ENCODE measurements at places on chromosomes 2 and 18. TPM values are rescaled to one million over a fixed set of nuclear protein-coding genes. Genes with fewer than 3 reads are reported as not detected.

The NOSTRIN gene
- 70.0 TPM for total RNA-seq

The NABP1 gene
- 50.2 TPM for total RNA-seq

DNA sequence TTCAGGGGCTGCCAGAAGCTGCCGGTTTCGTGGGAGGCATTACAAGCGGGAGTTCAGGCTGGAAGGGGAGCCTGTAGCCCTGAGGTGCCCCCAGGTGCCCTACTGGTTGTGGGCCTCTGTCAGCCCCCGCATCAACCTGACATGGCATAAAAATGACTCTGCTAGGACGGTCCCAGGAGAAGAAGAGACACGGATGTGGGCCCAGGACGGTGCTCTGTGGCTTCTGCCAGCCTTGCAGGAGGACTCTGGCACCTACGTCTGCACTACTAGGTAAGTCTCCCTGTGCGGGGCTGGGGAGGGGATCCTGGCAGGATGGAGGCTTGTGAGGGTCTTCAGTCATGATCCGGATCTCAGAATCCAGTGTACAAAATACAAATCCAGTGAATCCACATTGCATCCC lies 17.8 kb downstream of the IL1R2 start:
- no peak overlapping the region for H3K27ac ChIP-seq
- DNase-seq: no peak
- peaks cover 3% of the 10 kb centered on the region for H3K4me1 ChIP-seq
- no peak overlapping the region for H3K4me3 ChIP-seq

- no peaks in the 10 kb centered on the region for H3K27me3 ChIP-seq
- H3K4me1 ChIP-seq: no peaks in the 10 kb centered on the region
Observed at GRCh38 chr18:39345321-39345720, 1779.7 kb upstream of the CELF4 start.

DNA sequence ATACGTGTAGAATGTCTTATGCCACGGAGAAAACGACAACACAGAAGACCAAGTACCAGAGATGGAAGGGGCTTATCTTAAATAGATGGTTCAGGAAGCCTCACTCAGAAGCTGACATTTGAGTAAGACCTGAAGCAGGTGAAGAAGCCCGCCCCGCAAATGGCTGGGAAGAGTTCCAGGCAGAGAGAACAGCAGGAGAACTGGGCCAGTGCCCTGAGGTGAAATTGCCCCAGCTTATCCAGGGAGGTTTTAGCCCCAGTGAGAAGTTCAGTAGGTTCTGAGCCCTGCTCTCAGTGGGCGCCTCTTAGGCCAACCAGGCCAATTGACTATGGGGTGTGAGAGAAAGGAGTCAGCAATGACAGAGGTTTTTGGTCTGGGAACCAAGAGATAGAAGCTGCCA lies 166.1 kb upstream of the FOSL2 start:
- H3K27me3 ChIP-seq: no peaks in the 10 kb centered on the region
- H3K4me1 ChIP-seq: peaks cover 17% of the 10 kb centered on the region
- no peak overlapping the region for H3K27ac ChIP-seq
- H3K36me3 ChIP-seq: no peaks in the 10 kb centered on the region

DNA sequence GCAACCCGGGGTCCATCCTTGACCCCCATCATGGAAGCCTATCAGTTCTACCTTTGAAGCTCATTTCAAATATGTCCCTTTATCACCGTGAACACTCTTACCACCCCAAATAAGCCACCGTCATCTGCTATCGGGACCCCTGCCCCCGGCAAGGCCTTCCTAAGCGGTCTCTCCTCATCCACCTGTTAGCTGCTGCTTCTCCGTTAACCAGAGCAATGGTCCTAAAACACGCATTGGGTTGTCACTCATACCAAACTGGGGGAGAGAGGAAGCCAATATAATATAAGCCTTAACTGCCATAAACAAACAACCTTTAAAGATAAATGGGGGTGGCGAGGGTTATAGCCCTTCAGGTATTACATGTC lies 680 bp downstream of the ASNSD1 start:
- H3K4me1 ChIP-seq: peaks cover 26% of the 10 kb centered on the region
- H3K27ac ChIP-seq: peak overlapping the region; percentile 87
- peaks cover 23% of the 10 kb centered on the region for H3K36me3 ChIP-seq
- H3K27me3 ChIP-seq: no peaks in the 10 kb centered on the region
- no peak for DNase-seq

DNA sequence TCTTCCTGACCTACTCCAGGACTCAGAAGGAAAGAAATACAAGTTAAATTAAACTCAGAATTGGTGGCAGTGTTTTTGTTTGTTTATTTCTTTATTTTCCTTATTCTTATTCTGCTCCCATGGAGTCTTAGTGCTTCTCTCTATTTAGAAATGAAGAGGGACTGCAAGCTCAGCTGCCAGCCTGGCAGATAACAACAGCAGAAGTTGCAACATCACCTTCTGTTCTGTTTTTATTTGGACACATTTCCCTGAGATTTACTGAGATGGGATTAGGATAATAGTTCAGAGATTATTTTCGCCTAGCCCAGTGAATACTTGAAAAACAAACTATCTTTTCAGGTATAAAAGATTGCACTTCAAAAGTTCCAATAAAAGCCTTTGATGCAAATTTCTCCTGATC lies 70.4 kb upstream of the DTNA start:
- DNase-seq: no peak
- H3K36me3 ChIP-seq: no peaks in the 10 kb centered on the region
- H3K27ac ChIP-seq: peak overlapping the region; percentile 13
- H3K27me3 ChIP-seq: no peaks in the 10 kb centered on the region
- no peaks in the 10 kb centered on the region for H3K4me1 ChIP-seq
- no peak overlapping the region for H3K4me3 ChIP-seq

DNA sequence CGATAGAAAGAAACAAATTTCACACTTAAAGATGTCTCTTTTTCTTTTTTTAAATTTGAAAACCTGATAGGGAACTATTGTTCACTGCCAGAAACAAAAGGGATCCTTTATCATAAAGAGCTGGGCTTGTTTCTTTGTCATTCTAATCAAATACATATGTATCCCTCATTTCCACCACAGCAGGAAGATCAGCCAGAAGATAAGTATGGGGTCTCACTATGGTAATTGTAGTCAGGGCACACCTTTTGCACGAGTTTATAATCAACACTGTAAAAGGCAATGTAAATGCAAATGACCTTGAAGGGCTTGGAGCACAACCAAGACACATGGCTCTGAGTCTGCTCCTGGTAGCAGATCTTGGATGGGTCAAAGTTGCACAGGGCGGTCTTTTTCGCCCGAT lies 109.5 kb downstream of the NXPH2 start:
- H3K27me3 ChIP-seq: no peaks in the 10 kb centered on the region
- DNase-seq: no peak
- H3K27ac ChIP-seq: no peak overlapping the region
- H3K4me1 ChIP-seq: no peaks in the 10 kb centered on the region
- no peak overlapping the region for H3K4me3 ChIP-seq

DNA sequence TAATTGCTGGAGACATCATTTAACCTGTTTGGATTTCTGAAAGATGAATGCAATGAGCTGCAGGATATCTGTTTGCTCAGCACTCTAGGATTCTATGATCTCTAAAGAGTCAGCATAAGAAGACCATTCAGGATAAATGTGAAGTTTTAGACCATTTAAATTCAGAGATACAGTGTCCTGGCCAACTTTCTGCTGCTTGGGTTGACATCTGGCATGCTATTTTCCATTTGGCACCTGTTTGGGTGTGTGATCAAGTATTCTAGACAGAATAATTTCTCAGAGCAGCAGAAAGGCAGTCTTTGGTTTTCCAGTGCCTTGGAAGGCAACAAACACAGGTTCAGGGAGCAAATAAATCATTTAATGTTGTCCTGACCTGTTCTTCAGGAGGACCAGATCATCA lies 144.8 kb upstream of the NDUFV2 start:
- no peak for DNase-seq
- H3K27me3 ChIP-seq: no peaks in the 10 kb centered on the region
- H3K36me3 ChIP-seq: no peaks in the 10 kb centered on the region
- H3K4me1 ChIP-seq: no peaks in the 10 kb centered on the region

DNA sequence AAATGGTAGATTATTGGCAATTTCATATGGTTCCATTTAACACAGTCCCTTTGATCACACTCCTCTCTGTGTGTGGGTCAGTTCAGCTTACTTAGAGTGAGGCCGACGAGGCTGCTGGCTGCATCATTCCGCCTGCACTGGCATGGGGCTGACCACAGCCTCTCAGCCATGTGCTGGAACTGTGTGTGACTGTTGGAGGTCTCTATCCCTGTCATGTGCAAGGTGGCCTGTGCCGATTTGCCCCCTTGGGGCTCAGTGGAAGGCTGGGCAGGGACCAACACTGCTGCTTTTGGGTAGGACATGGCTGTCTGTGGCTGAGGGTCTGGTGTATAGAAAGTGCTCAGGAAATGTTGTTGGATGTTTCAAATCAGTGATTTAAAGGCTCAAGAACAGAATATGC lies 454.0 kb upstream of the HS6ST1 start:
- no peak overlapping the region for H3K27ac ChIP-seq
- no peaks in the 10 kb centered on the region for H3K27me3 ChIP-seq
- H3K4me1 ChIP-seq: no peaks in the 10 kb centered on the region
- H3K4me3 ChIP-seq: no peak overlapping the region
- peak; percentile 35 for DNase-seq

DNA sequence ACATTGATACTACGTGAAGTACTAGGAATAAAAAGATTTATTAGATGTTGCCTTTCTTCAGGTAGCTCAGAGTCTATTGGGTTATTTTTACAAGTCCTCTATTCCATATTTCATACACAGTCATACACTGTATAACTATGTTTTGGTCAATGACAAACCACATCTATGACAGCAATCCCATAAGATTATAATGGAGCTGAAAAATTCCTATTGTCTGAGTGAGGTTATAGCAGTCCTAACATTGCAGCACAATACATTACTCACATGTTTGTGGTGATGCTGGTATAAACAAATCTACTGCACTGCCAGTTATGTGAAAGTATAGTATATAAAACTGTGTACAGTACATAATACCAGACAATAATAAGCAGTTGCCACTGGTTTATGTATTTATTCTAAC lies 595.1 kb downstream of the MBD2 start:
- no peaks in the 10 kb centered on the region for H3K36me3 ChIP-seq
- H3K4me1 ChIP-seq: no peaks in the 10 kb centered on the region
- H3K27ac ChIP-seq: no peak overlapping the region
- no peak for DNase-seq
- H3K4me3 ChIP-seq: no peak overlapping the region

- H3K36me3 ChIP-seq: no peaks in the 10 kb centered on the region
- no peaks in the 10 kb centered on the region for H3K4me1 ChIP-seq
- no peak overlapping the region for H3K4me3 ChIP-seq
- no peak for DNase-seq
Observed at GRCh38 chr2:6650311-6650710, 215.4 kb downstream of the CMPK2 start.

The KCNK3 gene
- 25.4 TPM for total RNA-seq

The CLEC4F gene
- 1.2 TPM for total RNA-seq

GRCh38 chr18:45106331-45106774 lies 425.7 kb downstream of the SETBP1 start:
- H3K27ac ChIP-seq: no peak overlapping the region
- H3K27me3 ChIP-seq: no peaks in the 10 kb centered on the region
- H3K36me3 ChIP-seq: no peaks in the 10 kb centered on the region
- DNase-seq: no peak
- H3K4me1 ChIP-seq: no peaks in the 10 kb centered on the region
- H3K4me3 ChIP-seq: no peak overlapping the region

DNA sequence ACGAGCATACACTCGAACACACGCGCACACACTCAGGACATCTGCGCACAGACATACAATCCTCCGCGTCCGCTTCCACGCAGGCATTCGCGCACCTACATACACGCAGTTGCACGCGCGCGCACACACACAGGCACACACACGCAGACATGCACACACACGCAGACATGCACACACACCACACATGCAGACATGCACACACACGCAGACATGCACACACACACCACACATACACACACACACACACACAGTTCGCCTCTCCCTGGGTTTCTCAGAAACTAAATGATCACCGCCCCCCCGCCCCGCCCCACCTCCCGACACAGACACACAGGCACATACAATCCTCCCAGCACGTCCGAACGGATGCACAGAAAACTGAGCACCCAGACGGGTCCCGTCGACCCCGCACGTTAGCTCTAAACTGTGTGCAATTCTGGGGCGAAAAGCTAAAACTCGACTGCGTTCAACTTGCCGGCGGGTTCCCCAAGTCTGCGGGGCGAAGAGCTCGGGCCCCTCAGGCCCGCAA lies 1.0 kb downstream of the EPHA4 start:
- DNase-seq: no peak
- H3K4me3 ChIP-seq: peak overlapping the region; percentile 74
- no peaks in the 10 kb centered on the region for H3K36me3 ChIP-seq
- peaks cover 38% of the 10 kb centered on the region for H3K27me3 ChIP-seq
- peaks cover 3% of the 10 kb centered on the region for H3K4me1 ChIP-seq
- H3K27ac ChIP-seq: peak overlapping the region; percentile 40

The EMX1 gene
- not detected for total RNA-seq

DNA sequence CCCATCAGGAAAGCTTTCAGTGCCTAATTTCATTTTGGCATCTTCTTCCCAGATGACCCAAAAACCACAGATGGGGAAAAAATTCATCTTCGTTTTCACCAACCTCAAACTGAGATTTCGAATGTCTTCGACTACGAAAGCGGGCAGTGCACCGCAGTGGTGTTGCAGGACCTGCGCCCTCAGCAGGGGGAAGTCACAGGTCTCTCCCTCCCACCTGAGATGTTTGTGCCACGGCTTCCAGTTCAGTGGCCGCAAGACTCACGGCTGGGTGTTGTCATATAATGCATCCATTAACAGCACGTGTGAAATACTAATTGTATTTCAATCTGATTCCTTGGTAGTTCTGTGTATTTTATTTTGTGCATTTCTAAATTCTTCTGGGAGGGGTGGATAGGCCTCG lies 66.2 kb upstream of the SALL3 start:
- DNase-seq: no peak
- H3K4me3 ChIP-seq: no peak overlapping the region
- H3K4me1 ChIP-seq: no peaks in the 10 kb centered on the region
- no peak overlapping the region for H3K27ac ChIP-seq
- no peaks in the 10 kb centered on the region for H3K36me3 ChIP-seq
- peaks cover 7% of the 10 kb centered on the region for H3K27me3 ChIP-seq

The LINC00305 gene
- total RNA-seq: not detected

GRCh38 chr2:144693179-144693578 lies 173.3 kb upstream of the ZEB2 start:
- H3K4me1 ChIP-seq: no peaks in the 10 kb centered on the region
- H3K27ac ChIP-seq: no peak overlapping the region
- DNase-seq: no peak
- no peak overlapping the region for H3K4me3 ChIP-seq

The CCDC178 gene
- 2.5 TPM for total RNA-seq

The HOXD8 gene
- 2.6 TPM for total RNA-seq

The TEKT4 gene
- total RNA-seq: not detected

DNA sequence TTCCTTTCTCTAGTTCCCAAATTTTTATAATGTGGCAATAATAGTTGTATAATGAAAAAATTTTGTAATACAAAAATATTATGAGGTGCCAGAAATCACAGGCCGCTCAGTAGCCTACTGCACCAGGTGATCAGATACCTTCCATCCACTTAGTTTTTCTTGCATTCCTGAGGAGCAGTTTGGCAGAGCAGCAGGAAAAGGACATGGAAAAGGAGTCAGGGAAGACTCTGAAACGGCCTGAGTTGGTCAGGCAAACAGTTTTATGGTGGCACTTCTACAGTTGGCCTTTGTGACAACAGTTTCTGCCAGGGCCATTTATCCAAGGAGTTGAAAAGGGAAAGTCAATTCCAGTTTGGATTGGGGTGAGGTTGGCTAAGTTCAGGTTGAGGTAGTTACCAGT lies 165.4 kb upstream of the ALPP start:
- no peaks in the 10 kb centered on the region for H3K27me3 ChIP-seq
- H3K4me3 ChIP-seq: no peak overlapping the region
- H3K27ac ChIP-seq: no peak overlapping the region
- H3K36me3 ChIP-seq: peaks cover 7% of the 10 kb centered on the region
- DNase-seq: no peak

The SERPINB13 gene
- total RNA-seq: not detected

GRCh38 chr2:1910592-1911246 lies 166.4 kb upstream of the PXDN start:
- no peak overlapping the region for H3K4me3 ChIP-seq
- H3K27me3 ChIP-seq: peaks cover 10% of the 10 kb centered on the region
- no peaks in the 10 kb centered on the region for H3K36me3 ChIP-seq
- H3K4me1 ChIP-seq: no peaks in the 10 kb centered on the region
- no peak for DNase-seq

All from upper lobe of right lung (tissue), 1 donor.